ENCODE measurements at places on chromosomes 11 and 22.

DNA sequence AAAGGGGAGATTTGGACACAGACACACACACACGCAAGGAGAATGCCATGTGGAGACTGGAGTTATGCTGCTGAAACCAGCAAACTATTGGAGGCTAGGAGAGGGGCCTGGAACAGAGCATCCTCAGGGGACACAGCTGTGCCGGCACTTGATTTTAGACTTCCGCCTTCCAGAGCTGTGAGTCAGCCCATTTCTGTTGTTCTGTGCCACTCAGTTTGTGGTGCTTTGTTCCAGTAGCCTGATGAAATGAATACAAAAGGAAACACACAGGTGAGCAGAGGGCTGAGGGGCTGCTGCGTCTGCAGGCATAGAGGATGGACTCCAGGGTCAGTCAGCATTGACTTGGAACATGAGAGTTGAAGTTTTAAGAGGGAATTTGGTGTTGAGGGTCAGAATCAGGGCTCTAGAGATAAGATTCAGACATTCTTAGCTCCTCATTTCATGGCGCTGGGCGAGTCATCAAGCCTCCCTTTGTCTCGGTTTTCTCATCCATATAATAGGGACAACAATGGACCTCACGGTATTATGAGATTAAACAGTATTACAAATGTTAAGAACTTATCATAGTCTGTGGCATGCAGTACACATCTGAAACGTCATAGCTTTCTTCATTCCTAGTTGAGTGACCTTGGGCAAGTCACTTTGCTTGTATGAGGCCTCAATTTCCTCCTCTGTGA lies 191.0 kb downstream of the MIAT start:
- no peak for DNase-seq

DNA sequence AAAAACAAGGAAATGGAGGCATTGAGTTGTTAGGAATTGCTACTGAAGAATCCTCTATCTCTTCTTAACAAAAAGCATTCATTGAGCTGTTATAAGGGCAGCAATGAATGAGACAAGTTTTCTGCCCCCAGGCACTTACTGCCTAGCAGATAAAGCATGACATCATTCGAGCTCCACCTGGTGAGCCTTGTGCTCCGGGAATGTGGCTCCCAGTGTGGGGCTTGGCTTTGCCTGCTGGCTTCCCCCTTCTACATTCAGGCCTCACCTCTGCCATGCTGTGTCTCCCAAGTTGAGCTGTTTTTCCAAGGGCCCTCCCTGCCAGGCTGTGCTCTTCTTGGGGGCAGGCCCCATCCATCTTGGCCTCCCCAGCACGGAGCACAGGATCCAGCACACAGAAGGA lies 56.9 kb upstream of the EIF3D start:
- no peak for DNase-seq

- DNase-seq: no peak
Measured at GRCh38 chr11:108663154-108663877, 1.6 kb upstream of the DDX10 start.

- DNase-seq: no peak
Measured at GRCh38 chr22:43376765-43377547, 33.8 kb upstream of the SCUBE1 start.

GRCh38 chr11:45653277-45653676 lies 12.1 kb downstream of the CHST1 start:
- no peak for DNase-seq

DNA sequence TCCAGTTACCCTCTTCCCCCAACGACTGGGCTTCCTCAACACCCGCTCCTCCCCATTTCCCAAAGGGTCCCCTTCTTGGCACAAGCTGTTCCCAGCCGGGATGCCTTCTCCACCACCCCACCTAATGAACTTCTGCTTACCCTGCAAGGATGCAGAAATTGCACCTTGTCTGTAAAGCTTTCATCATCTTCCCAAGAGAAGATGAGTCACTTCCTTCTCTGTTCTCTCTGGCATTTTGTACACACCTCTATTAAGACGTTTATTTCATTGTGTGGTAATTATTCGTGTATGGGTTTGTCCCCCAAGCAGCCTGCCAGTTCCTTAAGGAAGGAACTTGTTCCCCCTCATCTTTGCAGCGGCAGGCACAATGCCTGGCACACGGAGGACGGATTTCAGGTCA lies 351.1 kb downstream of the CADM1 start:
- DNase-seq: no peak
